ENCODE measurements at places on chromosomes 5 and 9.

DNA sequence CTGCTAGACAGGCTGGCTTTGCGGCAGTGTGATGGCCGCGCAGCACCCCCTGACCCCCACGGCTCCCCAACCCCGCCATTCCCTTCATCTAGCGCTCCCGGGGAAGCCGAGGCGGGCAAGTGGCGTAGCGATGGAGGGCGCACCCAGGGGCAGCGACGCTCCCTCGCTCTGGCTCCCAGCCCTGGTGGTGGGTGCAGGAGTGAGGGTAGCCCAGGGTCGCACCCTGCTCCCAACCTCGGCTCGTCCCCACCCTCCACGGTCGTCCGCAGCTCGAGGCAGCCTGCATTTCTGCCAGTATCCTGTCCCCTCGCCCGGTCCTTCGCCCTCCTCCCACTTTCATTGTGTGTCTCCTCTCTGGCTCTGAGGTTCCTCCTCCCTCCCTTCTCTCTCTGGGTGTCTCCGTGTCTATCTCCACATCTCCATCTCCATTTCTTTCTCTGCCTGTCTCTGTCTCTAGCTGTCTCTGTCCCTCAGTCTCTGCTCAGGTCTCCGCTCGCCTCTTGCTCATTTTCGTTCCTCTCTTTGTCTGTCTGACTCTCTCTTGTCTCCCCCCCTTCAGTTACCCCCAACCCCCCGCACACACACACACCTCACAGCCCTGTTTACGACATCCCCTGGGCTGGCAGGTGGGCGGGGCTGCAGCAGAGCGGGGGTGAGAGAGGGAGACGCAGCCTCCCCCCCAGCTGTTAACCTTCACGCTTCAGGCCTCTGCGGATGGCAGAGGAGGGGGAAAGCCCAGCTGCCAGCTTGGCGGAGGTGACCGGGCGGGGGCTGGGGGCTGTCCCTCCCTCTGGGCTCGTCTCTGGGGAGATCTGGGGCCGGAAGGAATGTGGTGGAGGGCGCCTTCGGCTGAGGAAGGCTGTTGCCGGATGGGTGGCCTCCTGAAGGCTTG lies 48.7 kb upstream of the PSD2 start:
- no peak for DNase-seq

DNA sequence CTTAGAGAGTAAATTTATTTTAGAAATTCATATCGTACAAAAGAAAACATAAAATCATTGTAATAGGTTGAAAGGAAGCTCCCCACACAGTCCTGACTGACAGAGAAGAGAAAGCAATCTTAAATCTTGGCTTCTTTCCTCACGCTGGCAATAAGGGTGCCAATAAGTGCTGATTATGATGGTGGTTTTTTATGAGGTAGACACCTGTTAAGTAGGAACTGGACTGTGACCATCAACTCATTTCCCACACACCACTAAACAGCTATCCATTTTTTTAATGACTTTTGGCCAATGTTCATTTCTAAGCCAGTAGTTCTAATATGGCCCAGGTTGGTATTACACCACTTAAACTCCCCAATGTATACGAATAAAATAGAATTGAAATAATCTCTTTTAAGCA lies 893.5 kb upstream of the NUDT12 start:
- no peak for DNase-seq

DNA sequence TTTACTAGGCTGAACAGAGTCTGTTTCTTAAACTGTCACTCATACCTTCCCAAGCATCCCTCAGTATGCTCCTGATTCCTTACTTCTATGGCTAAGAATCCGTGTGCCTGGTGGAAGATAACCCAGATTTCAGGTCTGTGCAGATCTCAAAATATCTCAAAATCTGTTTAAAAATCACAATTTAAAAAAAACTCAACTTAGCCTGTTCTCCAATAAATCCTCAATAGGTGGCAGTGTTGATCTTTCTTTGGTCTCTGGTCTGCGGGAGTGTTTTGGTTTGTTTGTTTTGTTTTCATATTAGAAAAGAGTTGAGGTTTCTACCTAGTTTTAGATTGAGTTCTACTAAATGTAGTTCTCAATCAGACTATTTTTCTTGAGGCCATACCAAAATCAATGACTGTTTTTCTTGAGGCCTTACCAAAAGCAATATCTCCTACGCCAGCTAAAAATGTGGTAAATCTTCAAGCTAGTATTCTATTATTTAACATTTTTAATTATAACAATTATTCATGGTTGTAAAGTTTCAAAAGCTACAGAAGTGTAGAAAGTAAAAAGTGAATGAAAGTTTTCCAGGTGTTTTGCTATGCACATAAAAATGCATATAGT lies 57.9 kb downstream of the TGFBR1 start:
- peak; percentile 24 for DNase-seq

GRCh38 chr5:83891261-83891660 lies 170.6 kb upstream of the HAPLN1 start:
- no peak for DNase-seq

- DNase-seq: no peak
Observed at GRCh38 chr9:24382566-24382965, 163.1 kb downstream of the IZUMO3 start.

- no peak for DNase-seq
Observed at GRCh38 chr9:15299374-15299939, 7.6 kb downstream of the TTC39B start.

DNA sequence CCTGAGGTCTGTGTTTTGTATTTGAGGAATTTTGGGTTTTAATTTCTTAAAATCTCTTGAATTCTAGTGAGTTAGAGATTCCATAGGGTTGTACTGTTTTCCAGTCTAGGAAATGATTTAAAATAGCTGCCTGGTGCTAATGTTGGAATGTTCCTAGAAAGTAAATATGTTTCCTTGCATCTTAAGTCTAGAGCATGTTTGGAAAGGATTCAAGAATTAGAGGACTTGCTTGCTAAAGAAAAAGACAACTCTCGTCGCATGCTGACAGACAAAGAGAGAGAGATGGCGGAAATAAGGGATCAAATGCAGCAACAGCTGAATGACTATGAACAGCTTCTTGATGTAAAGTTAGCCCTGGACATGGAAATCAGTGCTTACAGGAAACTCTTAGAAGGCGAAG lies 41.8 kb downstream of the LMNB1 start:
- no peak for DNase-seq

GRCh38 chr5:95471942-95472341 lies 80.8 kb downstream of the FAM81B start:
- DNase-seq: no peak

GRCh38 chr9:136386018-136386417 lies 12.5 kb upstream of the CARD9 start:
- DNase-seq: no peak

- DNase-seq: no peak
Observed at GRCh38 chr5:109921735-109922380, 232.1 kb downstream of the MAN2A1 start.

DNA sequence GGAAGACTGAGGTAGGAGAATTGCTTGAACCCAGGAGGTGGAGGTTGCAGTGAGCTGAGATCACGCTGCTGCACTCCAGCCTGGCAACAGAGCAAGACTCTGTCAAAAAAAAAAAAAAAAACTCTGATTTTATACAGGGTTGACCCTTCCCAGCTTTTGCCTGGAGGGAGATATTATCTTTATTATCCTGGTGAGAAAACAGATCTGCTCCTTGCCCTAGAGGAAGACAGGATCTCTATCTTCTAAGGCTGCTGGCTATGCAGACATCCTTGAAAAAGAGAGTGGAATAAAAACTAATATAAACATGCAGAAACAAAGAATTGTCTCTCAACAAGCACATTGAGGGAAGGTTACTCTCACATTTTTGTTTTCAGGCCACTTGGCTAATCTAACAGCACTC lies 1503.4 kb upstream of the WWC1 start:
- DNase-seq: no peak

DNA sequence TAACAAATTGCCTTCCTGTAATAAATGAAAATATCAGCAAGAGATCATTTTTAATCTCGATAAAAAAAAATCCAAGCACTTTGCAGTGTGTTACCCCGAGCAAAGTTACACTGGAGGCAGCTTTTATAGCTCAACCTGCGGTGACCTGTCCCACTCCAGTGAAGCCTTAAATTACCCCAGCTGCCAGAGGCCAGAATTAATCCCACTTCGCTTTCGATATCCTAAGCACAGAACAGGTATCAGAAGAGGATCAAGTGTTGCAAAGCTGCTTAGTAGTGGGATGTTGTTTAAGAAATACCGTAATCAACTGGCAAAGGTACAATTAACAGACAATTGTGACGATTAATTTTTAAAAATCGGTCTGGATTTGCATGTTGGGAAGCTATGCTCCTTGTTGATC lies 314.0 kb downstream of the AGTPBP1 start:
- DNase-seq: no peak

DNA sequence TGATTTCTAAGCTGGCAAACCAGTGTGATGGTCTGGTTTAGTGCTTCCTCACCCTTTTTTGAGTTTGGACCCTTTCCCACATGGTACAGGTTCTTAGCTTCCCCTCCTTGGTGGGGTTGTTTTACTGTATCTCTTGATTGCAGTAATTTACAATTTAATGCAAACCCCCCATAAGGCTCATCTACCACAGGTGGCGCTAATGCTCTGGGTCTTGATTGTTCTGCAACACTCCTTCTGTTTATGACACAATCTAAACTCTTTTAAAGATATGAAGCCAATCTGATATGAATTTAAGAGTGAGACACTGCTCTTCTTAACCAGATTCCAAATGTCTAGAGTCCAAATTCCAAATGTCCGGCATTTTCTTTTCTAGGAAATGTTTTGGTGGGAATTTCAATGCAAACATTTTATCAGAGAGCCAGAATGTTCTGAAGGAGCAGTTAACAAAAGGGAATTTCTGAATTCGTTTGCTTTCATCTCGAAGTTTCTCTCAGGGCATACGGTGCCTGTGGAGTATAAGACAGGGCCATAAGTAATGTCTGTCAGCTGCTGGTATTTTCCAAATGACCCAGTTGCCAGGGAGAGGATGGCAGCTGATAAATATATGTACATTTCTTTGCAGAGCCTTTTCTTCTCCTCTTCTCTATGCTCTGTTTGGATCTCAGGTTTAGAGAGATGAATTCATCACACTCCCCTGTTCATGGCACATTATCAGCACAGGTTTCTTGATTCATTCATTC lies 246.8 kb downstream of the ARHGAP26 start:
- DNase-seq: peak; percentile 11

GRCh38 chr5:163177971-163178370 lies 259.4 kb upstream of the CCNG1 start:
- no peak for DNase-seq

- no peak for DNase-seq
Observed at GRCh38 chr5:122091936-122092600, 14.0 kb upstream of the LOX start.

- no peak for DNase-seq
Observed at GRCh38 chr9:36930941-36931340, 103.1 kb downstream of the PAX5 start.

DNA sequence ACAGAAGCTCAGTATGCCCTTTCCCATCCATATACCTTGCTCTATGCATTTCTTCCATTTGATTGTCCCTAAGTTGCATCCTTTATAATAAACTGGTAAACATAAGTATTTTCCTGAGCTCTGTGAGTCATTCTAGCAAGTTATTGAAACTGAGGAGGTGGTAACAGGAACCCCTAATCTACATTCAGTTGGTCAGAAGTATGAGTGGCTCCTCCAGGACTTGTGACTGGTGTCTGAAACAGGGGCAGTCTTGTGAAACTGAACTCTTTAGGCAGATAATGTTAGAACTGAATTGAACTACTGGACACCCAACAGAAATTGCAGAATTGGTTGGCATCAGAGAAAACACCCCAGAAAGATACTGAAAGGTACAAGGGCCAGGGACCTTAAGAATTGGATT lies 133.1 kb upstream of the POU5F2 start:
- DNase-seq: no peak

DNA sequence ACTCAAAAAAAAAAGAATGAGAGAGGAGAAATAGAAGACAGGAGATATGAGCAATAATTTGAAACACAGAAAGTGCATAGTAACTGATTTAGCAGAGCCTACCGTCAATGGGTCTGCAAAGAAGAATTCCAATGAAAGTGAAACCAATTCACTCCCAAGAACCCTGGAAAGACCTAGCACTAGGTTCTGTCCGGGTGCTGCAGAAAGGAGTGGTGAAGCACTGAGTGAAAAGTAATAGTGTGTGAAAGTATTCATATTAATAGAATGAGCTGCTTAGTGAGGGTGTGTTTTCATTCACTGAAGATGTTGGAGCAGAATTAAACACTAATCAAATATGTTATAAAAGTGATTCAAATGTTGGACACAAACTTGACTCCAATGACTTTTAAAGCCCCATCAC lies 51.3 kb upstream of the SLC30A5 start:
- DNase-seq: no peak

DNA sequence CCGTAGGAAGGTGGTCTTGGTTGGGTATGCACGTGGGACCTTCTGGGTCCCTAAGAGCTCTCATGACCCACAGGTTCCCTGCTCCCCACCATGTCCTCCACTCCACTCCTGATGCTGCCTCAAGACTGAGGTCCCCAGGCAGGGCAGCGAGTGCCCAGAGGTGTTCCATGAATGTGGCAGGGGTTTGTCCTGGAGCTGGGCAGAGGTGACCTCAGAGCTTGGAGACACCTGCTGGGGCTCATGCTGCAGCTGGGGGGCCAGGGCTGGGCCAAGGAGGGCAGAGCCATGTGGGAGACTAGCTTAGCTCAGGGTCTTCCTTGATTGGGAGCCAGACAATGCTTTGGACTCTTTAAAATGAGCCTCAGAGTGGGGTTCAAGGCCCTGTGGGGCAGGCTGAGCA lies 74.0 kb upstream of the PITX1 start:
- DNase-seq: no peak

DNA sequence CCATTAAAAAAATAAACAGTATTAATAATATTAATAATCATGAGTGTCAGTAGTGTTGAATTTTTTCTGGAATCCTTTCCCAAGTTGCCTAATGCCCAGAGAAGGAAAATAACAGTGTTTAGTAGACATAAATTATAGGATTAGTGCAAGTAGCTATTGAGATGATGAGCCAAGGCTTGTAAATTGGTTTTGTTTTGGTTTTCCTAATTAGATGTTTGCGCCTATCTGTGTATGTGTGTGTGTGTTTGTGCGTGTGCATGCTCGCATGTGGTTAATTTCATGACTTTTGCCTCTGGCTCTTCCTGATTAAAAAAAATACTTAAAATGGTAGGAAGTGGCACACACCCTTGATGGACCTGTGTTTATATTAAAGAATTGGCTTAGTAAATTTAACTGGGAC lies 55.4 kb downstream of the FXN start:
- no peak for DNase-seq

DNA sequence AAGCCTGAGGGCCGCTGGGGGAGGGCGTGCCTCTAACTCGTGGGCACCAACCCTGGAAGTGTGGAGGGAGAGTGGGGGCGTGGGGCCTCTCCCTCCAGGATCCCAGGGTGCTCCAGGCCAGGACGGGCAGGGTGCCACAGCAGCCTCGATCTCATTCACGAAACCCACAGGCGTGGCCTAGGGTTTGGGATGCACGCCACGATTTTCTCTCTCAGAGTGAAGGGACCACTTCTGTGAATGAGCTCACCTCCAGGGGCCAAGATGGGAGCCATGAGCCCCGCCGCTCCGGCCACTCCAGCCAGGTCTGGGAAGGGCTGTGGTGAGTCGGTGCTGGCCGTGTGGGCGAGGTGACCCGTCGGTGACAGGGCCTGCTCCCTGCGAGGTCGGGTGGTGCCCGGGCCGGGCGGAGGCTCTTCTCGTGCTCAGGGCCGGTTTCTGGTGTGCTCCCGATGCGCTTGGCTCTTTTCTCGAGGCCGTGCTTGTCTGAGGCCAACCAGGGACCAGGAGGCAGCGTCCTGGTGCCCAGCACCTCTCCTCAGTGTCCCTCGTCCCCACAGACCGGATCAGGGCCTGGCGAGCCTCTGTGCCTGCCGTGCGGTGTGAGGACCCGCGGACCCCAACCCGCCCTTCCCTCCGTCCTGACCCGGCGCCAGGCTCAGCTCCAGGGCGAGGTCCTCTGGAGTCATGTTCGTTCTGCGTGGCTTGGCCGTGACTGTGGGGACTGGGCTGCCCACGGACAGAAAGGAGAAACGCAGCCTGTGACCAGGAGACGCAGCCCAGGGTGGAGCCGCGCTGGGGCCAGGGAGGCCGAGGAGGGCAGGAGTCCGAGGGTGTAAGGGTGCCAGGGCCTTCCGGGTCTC lies 31.0 kb downstream of the TPPP start:
- DNase-seq: no peak

Measured in NCI-H774 (cell line).